ENCODE measurements at places on chromosomes 3 and 15. TPM values are rescaled to one million over a fixed set of nuclear protein-coding genes. Genes with fewer than 3 reads are reported as not detected.

RHOV gene
- not detected for total RNA-seq

POTEB gene
- not detected for total RNA-seq

CCK gene
- total RNA-seq: 2.3 TPM

SLC6A11 gene
- total RNA-seq: 0.16 TPM

SEMA3B gene
- 29.9 TPM for total RNA-seq

IQCH gene
- 5.7 TPM for total RNA-seq

CPLX3 gene
- total RNA-seq: 0.11 TPM

All from motor neuron (in vitro differentiated cells).